Substantia nigra (tissue), 51 donors: ENCODE measurements at places on chromosomes 1 and 21.
A peak's percentile ranks its signal among the peaks of the same experiment; 100 is the strongest.

DNA sequence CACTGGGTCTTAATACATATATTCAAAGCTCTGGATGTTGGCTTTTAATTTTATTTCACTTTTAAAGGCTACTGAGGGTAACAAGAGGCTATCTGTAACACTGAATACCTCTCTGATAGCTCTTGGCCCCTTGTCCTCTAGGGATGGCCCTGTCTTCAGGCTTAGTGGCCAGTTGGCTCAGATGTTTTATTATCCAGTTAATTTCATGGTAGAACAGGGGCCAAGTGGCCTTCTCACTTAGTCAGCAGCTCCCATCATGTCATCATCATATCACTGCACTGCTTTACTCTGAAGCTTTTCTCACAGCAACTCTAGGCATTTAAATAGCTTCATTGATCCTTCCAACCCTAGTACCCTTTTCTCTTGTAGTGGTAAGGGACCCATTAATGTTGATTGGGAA is 40.2 kb upstream of the MACF1 start:
- DNase-seq = no peak

DNA sequence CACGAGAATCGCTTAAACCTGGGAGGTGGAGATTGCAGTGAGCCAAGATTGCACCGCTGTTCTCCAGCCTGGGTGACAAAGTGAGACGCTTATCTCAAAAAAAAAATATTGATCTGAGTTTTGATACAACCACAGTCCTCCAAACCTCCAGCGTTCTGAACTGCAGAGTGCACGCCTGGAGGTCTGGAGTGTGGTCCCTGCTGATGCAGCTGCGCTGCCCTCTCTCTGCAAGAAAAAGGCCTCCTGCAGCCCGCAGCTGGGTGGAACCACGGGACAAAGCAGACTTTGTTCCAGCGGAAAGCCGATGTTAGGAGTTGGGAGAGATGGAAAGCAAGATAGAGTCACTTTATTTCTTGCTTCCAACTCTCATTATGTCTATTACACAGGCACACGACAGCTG is 144.9 kb upstream of the SOD1 start:
- DNase-seq = peak; percentile 7

- DNase-seq = no peak
These were observed 20.5 kb downstream of the AHDC1 start for GRCh38 chr1:27583479-27583878.

- no peak for DNase-seq
These were observed 586.3 kb upstream of the USP24 start for GRCh38 chr1:55801481-55801880.

DNA sequence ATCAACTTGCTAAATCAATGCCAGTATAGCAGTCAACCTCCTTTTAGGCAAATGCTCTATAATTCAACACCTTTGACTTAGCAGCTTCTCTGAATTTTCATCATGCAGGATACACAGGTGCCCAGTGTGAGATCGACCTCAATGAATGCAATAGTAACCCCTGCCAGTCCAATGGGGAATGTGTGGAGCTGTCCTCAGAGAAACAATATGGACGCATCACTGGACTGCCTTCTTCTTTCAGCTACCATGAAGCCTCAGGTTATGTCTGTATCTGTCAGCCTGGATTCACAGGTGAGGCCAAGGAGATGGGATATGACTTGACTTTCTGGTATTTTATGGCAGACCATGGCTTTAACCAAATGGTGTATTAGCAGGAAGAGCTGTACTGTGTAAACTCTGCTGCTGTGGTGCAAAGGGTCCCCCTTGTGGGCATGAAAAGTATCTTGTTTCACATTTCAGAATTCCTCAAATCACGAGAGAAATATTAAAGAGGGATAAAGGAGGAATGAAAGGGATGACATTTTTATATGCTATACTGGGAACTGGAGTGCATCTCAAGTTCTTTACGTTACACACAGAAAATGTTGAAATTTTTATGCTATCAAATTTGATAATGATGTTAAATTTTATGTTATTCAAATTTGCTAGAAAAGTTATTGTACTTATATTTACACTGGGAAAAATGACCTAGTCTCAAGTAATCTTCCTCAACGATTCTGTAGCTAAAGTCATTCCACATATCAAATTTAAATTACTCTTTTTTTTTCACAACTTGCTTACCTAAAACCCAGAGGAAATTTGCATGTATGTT is 88.9 kb downstream of the CRB1 start:
- no peak for DNase-seq
